ENCODE measurements at places on chromosomes 13 and 19.
A peak's percentile ranks its signal among the peaks of the same experiment; 100 is the strongest.

- no peak for DNase-seq
These were observed 17.9 kb downstream of the ZNF114 start for GRCh38 chr19:48287748-48288147.

- DNase-seq = no peak
These were observed 320.1 kb downstream of the ZNF536 start for GRCh38 chr19:30692181-30692811.

GRCh38 chr19:43820098-43820883 is 6.8 kb upstream of the ZNF283 start:
- no peak for DNase-seq

DNA sequence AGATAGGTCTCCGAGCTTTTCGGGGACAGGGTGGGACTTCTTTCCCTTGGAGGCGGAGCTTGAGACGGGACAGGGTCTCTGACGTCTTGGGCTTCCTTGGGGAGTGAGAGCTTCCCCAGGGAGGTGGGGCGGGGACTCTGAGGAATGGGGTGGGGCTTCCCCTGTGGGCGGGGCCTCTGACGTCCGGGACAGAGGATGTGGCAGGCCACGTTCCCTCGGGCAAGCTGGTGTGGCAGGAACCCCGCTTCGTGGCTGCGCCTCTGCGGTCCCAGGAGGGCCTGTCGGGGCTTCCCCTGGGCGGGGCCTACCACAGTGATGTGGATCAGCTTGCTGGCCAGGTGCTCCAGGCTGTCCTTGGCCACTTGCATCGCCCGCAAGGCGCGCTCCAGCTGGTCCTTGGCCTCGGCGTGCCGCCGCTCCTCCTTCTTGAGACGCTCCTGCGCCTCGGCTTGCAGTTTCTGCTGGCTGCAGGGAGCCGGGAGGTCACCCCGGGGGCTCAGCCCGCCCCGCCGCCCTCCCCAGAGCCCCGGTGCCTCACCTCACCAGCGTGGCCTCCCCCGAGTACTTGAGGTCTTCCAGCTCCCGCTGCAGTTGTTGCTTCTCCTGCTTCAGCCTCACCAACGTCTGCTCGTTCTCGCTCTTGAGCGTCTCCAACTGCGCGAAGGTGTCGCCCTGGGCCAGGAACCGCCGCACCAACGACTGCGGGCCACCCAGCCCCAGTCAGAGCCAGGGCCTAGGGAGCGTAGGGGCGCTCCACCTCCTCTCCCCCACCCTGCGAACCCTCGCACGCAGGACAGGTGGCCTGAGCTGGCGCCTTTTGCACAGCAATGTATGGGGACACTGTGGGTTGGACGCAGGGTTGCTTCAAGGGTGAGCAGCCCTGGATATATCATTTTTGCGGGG is 3.3 kb upstream of the RGL3 start:
- no peak for DNase-seq

GRCh38 chr13:52405369-52405766 is 604 bp downstream of the THSD1 start:
- DNase-seq = no peak

DNA sequence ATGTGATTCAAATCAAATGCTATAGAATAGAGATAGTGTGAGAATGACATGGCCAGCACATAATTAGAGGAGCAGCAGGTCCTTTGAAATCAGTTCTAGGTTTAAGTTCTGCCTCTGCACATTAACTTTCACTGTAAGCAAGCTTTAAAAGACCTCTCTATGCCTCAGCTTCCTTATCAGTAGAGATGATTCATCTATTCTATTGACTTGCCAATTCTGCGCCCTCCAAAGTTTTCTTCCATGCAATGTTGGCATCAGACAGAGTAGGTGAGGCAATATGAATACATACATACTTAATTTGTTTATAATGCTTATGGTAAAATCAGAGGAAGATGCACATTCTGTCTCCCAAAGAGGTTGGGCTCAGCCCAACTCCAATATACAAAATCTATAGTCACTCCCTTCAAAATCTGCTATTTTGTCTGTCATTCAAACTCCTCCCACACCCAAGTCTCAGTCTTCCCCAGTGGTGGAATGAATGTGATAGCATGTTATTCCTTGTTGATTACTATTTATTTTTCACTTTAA is 525.5 kb downstream of the RFC3 start:
- DNase-seq = no peak

- no peak for DNase-seq
These were observed 98.1 kb upstream of the IRS2 start for GRCh38 chr13:109884462-109884861.

GRCh38 chr13:75643182-75643581 is 7.1 kb downstream of the LMO7 start:
- DNase-seq = no peak

GRCh38 chr19:16370641-16371391 is 46.2 kb downstream of the KLF2 start:
- DNase-seq = no peak

- no peak for DNase-seq
These were observed 133.5 kb downstream of the UQCRFS1 start for GRCh38 chr19:29079356-29080032.

DNA sequence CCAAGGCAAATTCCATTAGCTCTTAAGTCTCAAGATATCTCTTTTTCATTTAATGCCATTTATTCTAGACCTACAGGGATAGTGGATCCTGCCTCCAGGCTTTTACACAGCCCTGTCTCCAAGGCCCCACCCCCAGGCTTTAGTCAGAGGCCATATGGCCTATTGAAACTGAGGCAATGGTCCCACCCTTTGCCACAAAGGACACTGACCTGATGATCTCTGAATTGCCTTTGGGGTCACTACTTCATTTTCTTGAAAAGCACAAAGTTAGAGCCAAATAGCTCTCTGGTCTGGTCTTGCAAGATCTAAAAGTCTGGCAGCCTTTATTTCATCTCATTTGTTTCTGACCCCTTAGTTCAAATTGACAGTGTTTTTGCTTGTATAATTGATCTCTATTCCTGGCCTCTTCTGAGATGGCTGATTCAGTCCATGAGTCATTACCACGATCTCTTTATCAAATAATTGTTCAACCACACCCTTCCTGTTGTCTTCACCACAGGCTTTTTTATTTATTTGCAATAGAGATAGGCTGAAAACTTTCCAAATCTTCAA is 209.8 kb downstream of the FGF14 start:
- no peak for DNase-seq

- no peak for DNase-seq
These were observed 11.8 kb downstream of the CHAF1A start for GRCh38 chr19:4414144-4414799.

GRCh38 chr13:30108913-30109237 is 198.5 kb downstream of the KATNAL1 start:
- no peak for DNase-seq

DNA sequence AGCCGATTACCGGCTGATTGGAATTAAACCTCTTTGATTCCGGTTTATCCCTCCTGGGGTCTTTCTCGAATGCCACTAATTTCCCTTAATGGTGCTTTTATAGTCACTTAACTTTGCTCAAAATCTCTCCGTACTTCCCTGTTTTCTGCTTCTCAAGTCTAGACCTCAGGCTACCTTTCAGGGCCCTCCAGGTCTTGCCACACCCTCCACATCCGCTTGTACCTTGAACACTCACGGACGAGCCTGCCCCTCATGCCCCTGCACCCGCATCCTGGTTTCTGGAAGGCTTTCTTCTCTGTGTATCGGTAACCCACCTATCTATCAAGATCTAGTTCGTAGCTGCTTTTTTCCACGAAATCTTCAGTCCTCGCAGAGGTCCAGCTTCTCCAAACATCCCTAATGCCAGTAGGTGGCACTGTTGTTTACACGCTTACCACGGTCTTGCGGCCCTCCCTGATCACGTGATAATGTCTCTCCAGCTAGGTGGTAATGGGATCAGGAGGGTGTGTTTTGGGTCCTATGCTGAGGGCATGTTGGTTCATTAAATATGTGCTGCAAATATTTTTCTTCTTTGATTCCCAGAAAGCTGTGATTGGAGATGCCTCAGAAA is 13.8 kb downstream of the ATP12A start:
- DNase-seq = peak; percentile 34

DNA sequence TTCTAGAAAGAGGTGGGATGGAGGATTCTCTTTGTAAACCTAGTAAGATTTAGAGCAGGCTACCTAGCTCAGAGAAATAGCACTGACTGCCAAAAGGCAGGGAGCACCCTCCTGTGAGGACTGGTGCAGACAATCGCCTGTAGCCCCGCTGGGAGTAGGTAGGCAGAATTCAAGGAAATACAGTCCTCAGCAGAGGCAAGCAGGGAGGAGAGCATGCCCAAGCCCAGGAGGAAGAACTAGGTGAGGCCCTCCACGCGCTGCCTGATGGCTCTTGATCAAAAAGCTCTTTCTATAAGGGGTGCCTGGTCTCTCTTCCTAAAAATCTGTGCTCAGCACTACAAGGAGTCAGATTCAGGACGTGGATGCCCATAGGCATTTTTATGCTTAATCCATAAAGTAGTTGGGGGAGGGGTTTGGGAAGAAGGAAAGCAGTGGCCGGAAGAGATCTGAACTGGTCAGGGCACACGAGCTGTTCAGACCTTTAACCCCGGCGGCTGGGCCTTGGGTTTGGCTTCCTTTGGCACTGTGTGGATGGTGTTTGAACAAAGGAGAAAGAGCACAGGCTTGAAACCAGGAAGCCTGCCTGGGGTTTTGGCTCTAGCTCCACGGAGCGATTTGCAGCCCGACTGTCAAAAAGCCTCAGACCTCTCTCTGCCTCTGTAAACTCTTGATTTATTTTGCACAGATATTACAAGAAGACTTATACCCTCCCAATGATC is 320.6 kb downstream of the FOXO1 start:
- DNase-seq = no peak

DNA sequence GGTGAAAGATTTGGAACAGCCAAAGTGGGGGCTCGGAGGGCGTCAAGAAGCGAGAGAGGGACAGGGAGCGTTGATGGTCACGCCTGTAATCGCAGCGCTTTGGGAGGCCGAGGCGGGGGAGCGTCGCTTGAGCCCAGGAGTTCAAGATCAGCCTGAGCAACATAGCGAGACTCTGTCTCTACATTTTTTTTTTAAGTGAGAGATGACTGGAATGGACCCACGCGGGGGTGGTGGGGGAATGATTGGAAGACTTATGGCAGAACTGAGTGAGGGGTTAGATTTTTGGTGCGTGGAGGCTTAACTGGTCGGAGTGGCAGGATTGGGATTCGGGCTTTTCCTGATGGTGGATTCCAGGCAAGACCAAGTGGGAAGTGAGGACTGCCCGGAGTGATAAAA is 725 bp downstream of the PSMD8 start:
- peak; percentile 86 for DNase-seq

DNA sequence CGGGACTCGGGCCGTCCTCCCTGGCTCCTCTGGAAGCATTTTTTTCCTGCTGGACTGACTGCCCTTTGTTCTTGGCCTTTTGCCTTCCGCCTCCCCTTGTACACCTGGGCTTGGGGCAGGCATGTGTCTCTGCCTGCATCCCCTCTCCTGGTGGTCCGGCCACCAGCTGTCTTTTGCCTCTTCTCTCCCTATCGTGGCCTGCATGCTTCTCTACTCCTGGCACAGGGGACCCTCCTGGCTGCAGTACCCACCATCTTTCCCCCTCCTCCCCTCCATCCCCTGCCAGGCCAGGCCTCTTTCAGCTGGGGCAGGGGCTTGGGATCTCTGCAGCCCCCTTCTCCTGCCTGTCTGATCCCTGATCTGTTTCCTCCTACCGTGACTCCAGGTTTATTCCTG is 12.1 kb downstream of the WTIP start:
- DNase-seq = no peak

DNA sequence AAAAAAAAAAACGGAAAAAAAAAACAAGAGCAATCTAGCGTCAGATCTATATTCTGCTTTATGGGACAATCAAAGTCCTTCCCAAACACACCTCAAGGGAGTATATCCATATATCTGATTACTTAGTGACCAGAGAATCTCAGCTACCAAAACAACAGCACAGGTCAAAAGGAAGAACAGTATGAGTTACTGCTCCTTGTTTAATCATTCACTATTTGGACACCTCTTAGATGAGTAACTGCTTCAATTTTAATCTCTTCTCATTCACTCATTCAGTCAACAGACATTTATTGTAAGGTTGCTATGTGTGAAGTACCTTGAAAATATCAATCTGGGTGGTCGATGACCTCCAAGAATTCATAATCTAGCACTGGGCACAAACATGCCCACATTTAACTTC is 193.2 kb downstream of the IRS2 start:
- DNase-seq = no peak

DNA sequence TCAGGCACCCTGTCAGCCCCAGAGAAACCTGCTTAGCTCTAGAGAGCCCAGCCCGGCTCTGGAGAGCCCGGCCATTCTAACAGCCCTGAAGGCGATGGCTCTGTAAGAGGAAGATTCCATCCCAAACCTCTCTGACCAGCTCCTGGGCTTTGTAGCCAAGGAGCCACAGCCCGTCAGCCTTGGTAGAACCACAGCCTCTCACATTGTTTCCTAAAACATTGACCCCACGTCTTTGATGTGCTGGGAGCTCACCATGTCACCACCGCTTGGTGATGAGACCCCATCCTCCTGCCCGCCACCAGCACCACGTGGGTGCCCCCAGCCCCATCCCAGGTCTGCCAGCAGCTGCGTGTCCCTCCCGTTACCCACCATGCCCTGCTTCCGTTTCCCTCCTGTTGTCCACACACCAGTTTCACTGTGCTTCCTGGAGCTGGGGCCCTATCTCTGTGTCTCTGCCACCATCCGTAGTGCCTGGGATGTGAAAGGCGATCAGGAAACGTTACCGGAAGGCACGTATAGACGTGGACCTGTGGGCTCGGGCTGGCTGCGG is 94.2 kb upstream of the MCF2L start:
- no peak for DNase-seq

DNA sequence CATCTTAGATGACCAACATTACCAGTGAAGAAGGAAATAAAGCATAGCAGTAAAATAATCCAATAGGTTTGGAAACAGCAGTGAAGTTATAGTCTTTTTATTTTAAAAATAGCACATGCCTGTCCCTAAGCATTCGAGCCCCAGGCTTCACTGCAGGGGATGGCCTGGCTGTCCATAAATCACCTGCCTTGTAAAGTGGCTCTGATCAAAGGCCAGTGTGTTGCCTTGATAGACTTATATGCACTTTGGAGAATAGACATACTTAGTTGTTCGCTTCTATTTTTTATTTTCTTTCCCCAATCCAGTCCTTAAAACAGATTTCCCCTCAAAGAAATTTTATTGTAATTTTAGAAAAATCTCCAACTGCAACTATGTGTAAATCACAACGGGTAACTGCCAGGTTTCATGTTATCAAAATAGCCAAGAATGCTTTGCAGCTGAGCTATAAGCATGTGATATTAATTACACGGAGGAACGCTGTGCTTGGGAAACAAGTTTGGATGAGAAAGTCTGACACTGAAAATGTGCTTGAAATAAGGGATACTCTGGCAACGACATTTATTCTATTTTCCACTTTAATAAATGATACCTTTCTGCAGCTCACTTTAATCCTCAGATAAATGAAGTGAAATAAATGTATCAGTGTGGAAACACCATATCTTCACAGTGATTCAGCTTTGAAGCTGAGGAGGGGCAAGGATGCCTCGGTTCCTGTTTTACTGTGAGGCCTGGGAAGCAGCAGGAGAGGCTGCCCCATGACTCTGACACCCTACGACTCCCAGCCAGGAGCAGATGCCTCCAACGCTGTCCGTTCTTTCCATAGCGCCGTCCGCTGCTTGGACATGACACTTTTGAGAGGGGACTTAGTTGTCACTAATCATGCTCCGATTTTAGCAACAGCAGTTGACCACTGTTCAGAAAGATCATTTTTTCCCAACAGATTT is 5.5 kb upstream of the METTL21C start:
- no peak for DNase-seq

- DNase-seq = no peak
These were observed 107.1 kb downstream of the UBL3 start for GRCh38 chr13:29743201-29743786.

GRCh38 chr19:13782537-13782936 is 8.3 kb downstream of the C19orf53 start:
- DNase-seq = no peak

- DNase-seq = no peak
These were observed 218.8 kb upstream of the SGCG start for GRCh38 chr13:22961835-22962537.

Measured in NCI-H2227 treated with DMSO at 0.1 percent for 48 hours (cell line).